ENCODE measurements at places on chromosomes 13 and 19. TPM values are rescaled to one million over a fixed set of nuclear protein-coding genes. Genes with fewer than 3 reads are reported as not detected.

DNA sequence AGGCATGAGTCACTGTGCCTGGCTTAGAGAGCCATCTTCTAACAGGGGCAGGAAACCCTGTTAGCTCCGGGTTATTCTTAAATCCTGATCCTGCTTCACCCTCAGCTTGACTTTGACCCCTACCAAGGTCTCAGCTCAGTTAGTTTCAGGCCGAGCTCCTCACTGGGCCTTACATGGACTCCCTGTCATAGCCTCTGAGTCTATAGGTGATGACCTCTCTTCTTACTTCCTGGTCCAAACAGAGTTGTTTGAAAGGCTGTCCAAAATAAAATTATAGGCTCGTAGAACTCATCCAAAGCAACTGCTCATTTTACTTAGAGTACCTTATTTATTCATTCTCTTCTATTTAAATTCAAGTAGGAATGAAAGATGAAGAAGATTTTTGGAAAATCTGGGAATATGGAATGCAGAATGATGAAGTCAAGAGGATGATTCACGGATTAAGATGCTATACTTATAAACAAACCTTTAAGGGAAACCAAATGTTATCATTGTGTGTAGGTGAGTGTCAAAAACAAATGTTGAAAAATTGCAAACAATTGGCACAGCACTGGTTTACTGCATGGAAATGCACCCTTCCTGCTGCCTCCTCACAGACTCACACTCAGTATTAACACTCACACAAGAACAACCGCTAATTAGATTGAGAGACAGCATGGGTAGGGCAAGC, 174.1 kb downstream of the RGCC start:
- DNase-seq, result no peak

GRCh38 chr19:39170386-39171231, 26.2 kb upstream of the NCCRP1 start:
- no peak for DNase-seq

DNA sequence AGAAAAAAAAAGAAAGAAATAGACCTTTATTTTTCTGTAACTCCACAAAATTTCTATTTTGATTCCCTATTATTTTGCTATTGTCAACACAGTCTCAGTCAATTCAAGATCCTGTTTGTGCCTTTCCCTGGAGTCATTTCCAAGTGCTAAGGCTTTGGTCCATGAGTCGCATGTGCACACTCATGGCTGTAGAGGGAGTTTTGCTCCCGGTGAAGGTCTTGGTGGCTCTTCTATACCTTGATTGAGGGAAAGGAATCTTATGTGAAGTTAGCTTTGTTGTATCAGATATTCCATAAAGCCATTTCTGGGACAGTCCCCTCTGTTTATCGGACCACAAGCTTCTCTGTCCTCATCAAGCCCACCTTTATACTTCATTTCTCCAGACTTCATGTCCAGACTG, 58.7 kb upstream of the ALOX5AP start:
- DNase-seq, result no peak

DNA sequence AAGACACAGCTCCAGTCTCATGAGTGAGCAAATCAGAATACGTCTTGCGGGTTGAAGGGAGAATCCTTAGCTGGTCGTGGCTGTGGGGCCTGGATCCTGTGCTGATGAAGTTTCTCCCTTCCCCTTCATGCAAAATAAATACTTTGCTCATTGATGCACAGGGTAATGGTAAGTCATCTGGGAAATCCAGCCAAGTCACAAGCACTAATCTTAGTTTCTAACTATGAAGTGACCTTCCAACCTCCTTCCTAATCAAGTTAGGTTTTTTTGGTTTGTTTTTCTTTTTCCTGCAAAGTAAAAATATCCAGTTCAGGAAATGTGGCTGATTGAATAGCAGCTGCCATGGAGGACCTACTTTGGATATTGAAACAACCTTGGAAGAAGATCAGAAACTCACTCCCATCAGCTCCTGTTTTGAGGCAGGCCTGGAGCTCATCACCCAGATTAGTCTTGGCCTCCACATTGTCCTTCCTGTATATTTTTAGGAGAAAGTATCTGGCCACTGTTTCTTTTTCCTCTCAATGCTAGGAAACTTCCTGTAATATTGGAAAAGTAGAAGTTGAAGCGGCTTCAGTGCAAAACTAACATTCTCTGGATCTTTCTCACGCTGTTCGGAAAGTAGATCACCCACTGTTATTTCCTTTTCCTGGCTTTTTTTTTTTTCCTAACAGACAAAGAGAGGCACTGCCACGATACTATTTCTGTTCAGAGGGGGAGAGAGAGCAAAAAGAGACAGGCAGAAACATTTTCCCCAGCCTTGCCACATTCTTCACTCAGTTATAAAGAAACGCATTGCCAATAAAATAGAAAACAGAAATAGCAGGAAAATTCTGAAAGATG, 12.3 kb upstream of the ARL11 start:
- DNase-seq, result no peak

DNA sequence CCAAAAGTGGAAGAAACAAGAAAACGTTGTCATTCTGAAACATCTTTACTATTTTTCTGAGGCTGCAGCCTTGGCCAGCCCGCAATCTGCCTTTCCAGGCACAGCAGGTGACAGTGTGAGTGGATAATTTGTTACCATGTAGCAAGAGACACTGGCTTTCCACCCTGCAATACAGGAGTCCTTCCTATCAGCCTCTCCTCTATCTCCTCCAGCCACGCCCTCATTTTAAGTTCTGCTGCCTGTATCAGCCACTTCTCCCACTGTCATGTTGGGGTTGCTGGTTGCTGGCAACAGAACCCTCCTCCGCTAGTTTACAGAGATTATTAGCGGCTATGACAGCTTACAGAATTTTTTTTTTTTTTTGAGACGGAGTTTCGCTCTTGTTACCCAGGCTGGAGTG, 7.7 kb upstream of the LGALS7 start:
- no peak for DNase-seq

GRCh38 chr13:107271227-107271626, 703.3 kb upstream of the ARGLU1 start:
- no peak for DNase-seq

- DNase-seq, result no peak
Measured at GRCh38 chr13:41942462-41943094, 18.3 kb downstream of the VWA8 start.

SLITRK5 gene
- not detected for total RNA-seq

PEG3 gene
- not detected for total RNA-seq

ZNF491 gene
- total RNA-seq, result 1.7 TPM

ZNF132 gene
- total RNA-seq, result 14.7 TPM

ZSCAN4 gene
- total RNA-seq, result not detected

APOC4 gene
- total RNA-seq, result not detected

OR7A5 gene
- total RNA-seq, result not detected

PALM3 gene
- total RNA-seq, result not detected

CYSLTR2 gene
- not detected for total RNA-seq

ZNF587 gene
- 77.6 TPM for total RNA-seq

Data from B cell (primary cell).